ENCODE measurements at places on chromosomes 5 and 9.

GRCh38 chr5:40401284-40402006 is 278.3 kb upstream of the PTGER4 start:
- DNase-seq = no peak

GRCh38 chr5:175353926-175354325 is 90.1 kb downstream of the DRD1 start:
- no peak for DNase-seq

GRCh38 chr5:133460172-133460758 is 152.1 kb downstream of the FSTL4 start:
- no peak for DNase-seq

DNA sequence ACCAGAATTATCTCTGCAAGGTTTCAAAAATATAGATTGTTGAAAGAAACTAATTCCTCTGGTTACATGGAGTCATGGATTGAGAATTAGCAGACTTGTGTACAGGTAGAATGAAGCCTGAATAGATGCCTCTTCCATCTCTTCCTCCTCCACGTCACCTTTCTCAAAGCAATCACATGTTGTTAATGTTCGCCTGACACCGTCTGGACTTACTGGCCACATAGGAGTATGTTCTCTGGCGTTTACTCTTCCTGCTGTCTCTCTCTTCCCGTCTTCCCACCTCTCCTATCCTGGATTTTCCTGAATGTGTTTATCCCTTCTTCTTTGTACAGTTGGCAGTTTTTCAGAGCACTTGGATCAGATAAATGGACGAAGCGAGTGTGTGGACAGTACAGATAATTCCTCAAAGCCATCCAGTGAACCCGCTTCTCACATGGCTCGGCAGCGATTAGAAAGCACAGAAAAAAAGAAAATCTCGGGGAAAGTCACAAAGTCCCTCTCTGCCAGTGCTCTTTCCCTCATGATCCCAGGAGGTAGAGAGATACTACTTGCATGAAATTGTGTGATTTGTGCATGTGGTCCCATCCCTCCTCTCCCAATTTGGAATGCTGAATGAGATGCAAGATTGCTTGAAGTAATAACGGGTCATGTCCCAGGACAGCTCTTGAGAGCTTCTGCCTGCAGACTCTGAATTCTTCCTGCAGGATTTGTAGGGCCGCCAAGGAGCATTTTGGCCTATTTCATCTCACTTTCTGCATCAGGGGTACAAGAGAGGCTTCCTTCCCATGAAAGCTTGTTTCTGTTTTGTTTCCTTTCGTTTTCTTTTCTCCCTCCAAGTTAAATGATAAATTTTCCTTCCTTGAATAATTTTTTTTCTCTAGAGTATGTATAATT is 47.3 kb downstream of the CD180 start:
- no peak for DNase-seq

DNA sequence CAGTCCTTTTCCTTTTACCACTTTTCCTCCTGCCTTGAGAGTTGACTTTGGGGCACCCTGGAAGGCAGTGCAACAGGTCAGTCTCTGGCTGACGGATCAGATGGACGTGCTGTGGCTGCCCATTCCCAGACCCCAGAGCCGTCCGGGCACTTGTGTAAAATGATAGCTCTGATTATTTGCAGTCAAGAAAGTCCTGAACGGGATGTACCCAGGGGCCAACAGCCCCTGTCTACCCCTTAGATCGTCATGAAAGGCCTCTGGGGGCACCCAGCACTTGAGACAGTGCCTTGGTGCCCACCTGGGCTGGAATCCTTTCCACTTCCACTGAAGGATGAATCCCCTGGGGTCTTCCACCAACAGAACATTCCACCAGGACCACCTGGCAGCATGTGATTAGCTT is 17.7 kb upstream of the ANGPTL2 start:
- no peak for DNase-seq

GRCh38 chr5:8727396-8727795 is 818.5 kb downstream of the SEMA5A start:
- DNase-seq = no peak

DNA sequence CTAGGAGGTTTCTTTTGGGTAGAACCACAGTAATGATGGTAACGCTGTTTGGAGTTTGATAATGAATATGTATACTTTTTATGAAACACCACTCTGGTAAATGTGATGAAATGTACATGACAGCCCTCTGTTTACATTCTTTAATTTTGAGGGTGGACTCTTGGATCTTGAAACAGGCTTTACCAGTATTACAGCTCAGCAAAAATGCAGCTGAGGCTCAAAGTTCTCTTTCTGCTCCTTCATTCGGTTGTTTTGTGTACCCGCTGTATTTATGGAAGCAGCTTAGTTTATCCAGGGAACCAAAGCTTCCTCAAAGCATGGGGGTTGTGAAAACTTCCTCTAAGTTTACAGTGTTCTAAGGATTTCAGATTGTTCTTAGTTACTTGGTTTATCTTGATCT is 11.1 kb downstream of the GAPVD1 start:
- DNase-seq = no peak

GRCh38 chr5:30501065-30501464 is 692.4 kb upstream of the CDH6 start:
- no peak for DNase-seq

- no peak for DNase-seq
Observed at GRCh38 chr9:99561961-99562565, 259.6 kb upstream of the NR4A3 start.

DNA sequence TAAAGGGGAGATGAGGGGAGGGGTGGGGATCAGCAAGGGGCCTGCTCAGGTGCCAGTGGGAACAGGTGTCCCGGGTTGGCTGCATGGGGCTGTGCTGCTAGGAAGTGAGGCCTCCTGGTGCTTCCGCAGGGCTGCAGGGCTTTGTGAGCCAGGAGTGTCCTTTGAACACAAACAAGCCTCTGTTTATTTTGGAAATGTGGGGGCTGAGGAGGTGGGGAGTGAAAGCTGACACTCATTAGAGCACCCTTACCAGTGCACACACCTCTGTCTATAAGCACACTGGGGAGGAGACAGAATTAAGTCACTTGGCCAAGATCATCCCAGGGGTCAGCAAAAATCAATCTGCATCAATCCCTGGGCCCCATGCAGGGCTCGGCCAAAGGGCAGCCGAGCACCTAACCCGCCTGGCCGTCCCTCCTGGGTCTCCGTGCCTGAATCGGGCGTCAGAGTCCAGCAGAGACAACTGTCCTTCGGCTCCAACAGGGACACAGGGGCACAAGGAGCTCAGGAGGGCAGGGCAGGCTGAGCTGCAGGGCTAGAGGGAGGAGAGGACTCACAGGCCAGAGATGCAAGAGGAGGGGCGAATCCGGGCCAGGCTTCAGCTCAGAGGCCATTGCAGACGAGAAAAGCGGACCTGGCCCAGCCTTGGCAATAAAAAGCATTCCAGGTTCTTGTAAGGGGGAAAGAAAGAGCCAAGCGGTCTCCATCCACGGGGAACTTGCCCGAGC is 99.8 kb downstream of the VAV2 start:
- DNase-seq = no peak

- no peak for DNase-seq
Observed at GRCh38 chr5:69230181-69230580, 4.5 kb upstream of the CDK7 start.

- DNase-seq = no peak
Observed at GRCh38 chr9:28007097-28007817, 434.0 kb upstream of the C9orf72 start.

DNA sequence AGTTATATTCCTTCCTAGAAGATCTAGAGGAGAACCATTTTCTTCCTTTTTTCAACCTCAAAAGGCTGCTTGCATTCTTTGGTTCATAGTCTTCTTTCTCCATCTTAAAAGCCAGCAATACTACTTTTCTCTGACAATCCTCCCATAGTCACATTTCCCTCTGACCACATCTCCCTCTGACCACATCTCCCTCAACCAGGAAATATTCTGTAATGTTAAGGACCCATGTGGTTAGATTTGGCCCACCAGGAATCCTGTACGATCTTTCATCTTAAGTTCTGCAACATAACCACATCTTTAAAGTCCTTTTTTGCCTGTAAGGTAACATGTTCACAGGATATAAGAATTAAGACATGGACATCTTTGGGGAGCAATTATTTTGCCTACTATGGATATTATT is 179.4 kb upstream of the SPEF2 start:
- no peak for DNase-seq

GRCh38 chr5:73921741-73922140 is 295.7 kb downstream of the ARHGEF28 start:
- DNase-seq = no peak

- DNase-seq = no peak
Observed at GRCh38 chr5:178486239-178486641, 104.0 kb downstream of the COL23A1 start.

Data from omental fat pad (tissue), 4 donors.